ENCODE measurements at places on chromosomes 5 and 9.
A peak's percentile ranks its signal among the peaks of the same experiment; 100 is the strongest.

GRCh38 chr5:3606121-3606831 lies 10.6 kb downstream of the IRX1 start:
- no peak for DNase-seq

GRCh38 chr9:130473566-130473965 lies 28.8 kb downstream of the ASS1 start:
- DNase-seq = no peak

- DNase-seq = no peak
Observed at GRCh38 chr9:83267741-83268140, 204.8 kb upstream of the RASEF start.

DNA sequence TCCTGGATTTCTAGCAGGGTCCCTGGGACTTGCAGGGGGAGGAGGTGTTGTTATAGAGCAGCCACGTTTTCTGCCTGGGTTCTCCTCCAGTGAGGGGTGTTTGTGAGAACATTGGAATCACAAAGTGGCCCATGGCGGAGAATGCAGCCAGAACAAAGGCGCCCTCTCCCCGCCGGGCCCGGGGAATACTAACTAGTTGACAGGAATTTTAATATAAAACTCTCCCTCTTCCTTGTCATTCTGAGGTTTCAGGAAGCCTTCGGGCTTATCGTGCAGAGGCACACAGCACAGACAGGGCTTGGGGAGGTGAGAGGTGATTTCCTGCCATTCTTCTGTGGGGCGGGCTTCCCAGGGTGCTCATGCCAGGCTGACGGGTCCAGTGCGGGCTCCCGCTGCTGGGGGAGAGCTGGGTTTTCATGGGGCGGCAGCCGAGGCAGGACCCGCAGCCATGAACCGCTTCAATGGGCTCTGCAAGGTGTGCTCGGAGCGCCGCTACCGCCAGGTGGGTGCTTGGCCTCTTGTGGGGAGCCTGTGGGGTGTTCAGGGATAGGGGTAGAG lies 37.7 kb downstream of the RGS3 start:
- DNase-seq = no peak

- no peak for DNase-seq
Observed at GRCh38 chr5:5298068-5298633, 124.3 kb upstream of the ICE1 start.

- DNase-seq = peak; percentile 21
Observed at GRCh38 chr9:72149231-72149975, at the start of gene GDA. Gene GDA (plus strand): TSS chr9:72149440. CDS start chr9:72149560, 120 bp downstream.

GRCh38 chr5:115977096-115977495 lies 14.8 kb downstream of the LVRN start:
- no peak for DNase-seq

DNA sequence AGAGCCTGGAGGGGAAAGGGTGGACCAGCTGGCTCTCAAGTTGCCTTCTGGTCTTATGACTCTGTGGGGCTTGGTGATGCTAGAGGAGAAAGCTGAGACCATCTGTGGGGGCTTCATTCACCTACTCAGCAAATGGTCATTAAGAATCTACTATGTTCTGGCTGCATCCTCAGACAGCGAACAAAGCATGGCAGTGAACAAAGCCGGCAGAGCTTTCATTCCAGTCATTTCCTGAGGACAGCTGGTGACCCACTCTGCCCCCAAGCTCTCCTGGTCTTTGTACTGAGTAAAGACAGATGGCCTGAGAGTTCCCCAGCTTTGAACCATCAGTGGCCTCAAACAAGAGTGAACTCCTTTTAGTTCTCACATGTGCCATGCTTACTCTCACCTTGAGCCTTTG lies 48.0 kb downstream of the FGF1 start:
- DNase-seq = no peak

GRCh38 chr9:15146268-15146700 lies 160.7 kb downstream of the TTC39B start:
- no peak for DNase-seq

GRCh38 chr9:135993409-135993742 lies 32.2 kb upstream of the UBAC1 start:
- no peak for DNase-seq

GRCh38 chr9:112530751-112531205 lies 44.2 kb downstream of the KIAA1958 start:
- DNase-seq = no peak

- no peak for DNase-seq
Observed at GRCh38 chr5:20353499-20353898, 365.5 kb upstream of the CDH18 start.

DNA sequence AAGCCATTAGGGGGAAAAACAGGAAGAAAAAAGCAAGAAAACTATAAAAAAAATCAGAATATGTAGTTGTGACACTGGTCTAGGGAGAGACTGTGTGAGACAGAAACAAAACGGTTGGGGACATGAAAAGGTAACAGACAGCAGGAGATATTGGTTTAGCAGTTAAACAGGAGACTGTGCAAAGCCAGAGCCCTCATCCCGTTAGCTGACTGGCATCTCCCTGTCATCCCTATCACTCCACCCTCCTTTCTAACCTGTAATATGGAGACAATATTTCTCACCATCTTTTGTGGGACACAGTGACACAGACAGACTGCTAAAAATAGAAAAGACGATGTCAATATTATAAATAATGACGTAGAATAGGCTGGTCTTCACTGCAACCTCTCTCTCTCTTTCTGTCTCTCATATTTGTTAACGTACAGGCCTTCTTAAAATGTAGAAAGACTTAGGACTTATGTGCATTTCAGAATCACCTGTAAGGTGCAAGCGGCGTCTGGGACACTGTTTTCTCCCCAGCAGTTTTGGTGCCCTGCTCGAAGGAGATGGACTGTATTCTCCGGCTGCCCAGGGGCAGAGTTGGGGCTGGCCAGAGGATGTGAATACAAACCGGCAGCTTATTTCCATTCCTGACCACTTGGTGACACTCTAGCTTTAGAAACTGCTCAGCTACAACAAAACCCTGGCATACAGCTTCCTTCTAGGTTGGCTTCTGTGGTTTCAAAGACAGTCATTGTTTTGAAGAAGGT lies 190.6 kb downstream of the MAT2B start:
- DNase-seq = no peak

DNA sequence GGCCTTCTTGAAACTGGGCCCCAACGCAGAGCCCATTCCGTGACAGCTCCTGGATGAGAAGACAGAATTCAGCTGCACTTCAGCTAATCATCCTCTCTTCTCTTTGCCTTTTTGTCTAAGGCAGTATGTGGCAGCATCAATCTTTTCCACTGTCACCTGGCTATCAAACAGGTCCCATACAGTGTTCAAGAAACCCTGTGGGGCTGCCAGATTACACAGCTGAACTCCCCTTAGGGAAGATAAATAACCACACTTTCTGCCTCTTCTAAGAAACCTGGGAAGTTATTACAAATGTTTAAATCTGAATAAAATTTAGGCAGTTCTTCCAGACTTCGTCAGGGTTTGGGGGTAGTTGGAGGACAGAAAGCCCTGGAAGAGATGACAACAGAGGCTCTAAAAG lies 61.0 kb downstream of the SPEF2 start:
- no peak for DNase-seq

- DNase-seq = no peak
Observed at GRCh38 chr9:114900942-114901802, 29.2 kb downstream of the TNFSF8 start.

- no peak for DNase-seq
Observed at GRCh38 chr5:168813184-168813968, 234.2 kb upstream of the PANK3 start.

DNA sequence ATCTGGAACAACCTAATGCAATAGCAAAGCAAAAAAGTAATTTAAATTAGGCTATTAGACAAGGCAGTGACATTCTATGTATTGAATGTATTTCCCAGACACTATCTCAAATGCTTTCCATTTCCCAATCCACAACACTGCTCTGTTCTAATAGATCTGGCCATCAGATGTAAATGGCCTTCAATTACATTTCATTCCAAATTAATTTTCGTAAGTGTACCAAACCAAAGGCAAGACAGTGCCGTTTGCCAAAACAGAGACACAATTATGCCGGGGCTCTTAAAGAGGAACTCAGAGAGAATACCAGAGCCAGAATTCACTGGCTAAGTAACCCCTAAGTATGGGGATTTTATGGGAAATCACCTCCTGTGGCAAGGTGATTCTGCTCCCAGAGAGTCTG lies 63.1 kb downstream of the GNAQ start:
- DNase-seq = no peak

DNA sequence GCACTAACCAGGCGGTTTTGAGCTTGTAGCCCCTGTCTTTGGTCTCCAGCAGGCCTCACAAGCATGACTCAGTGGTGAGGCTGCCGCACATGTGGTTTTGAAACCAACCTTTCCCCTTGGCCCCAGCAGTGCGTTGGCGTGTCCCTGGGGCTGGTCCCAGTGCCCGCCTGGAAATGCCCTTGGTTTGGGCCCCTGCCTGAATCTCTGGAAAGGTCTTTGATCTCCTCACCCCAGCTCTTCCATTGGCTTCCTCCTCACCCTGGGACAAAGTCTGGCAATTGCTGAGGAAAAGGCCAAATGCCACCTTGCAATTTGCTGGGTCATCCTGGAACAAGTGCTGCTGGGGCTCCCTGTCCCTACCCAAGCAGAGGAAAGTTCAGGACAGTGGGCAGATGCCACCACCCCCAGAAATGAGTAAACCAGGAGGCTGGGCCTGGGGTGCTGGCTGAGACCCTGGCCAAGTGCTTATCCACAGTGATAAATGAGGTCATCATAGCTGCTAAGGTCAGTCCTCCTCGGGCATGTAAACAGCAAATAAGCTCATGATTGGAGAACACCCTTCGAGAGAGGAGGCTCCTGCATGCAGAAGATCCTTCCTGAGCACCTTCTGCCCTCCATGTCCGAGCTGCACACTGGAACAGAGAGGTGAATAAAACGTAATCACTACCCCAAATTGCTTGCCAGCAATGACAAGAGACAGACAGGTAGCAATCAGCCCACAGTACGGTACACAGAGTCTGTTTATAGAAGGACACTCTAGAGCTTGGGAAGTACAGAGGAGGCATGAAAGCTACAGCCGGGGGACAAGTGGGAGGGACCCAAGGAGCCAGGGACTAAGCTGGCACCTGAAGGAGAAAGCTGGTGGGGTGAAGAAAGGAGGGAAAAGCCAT lies 98.9 kb upstream of the CPEB4 start:
- DNase-seq = peak; percentile 33

GRCh38 chr9:117073539-117074341 lies 341.1 kb downstream of the ASTN2 start:
- DNase-seq = no peak

DNA sequence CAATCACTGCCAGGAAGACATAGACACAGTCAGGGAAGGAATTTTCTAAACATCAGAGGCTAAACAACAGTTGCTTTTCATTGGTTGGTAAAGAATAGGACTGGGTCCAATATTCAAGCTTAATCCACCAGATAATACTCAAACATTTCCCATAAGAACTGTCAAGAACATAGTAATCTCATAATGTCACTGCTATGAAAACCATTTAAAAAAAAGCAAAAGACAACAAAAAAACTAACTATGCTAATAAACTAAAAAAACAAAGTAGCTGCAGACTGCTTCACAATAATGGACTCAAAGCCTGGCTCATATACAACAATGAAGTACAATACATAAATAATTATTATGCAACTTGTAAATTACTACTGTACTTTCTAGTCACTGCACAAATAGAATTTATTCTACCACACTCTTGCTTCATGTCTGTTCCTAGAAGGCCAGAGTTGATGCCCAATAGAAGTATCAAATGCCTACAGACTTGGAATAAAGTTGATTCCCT lies 148.7 kb downstream of the MLLT3 start:
- DNase-seq = no peak

- no peak for DNase-seq
Observed at GRCh38 chr5:74127381-74128320, 501.7 kb downstream of the ARHGEF28 start.

DNA sequence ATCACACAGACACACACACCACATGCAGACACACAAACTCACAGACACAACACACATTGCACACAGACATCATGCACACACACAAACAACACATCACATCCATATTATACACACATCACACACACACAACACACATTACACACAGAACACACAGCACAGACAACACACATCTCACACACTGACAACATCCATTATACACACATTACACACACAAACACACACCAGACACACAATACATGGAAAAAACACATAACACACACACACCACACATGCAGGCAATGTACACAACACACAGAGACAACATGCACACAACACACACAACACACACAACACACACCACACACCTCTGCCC lies 4.8 kb upstream of the CCDC187 start:
- DNase-seq = no peak

- DNase-seq = no peak
Observed at GRCh38 chr9:119195521-119195920, 173.7 kb downstream of the BRINP1 start.

GRCh38 chr9:128304136-128304970 lies 17.9 kb downstream of the TRUB2 start:
- DNase-seq = no peak

DNA sequence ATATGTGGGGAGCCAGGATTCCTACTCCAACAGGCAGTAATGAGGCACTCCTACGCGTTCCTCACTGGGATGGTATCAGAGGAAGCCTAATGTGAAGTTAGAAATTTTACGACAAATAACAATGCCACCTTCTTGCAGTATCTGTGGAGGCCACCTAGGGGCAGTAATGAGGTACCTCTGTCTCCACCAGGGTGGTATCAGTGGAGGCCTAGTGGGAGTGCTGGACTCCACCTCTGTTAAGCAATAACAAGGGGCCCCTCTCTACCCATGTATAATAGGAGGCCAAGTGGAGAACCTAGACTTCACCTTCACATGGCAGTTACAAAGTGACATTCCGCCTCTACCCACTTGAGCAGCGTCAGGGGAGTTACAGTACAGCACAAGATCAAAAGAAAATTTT lies 147.9 kb downstream of the PLPPR1 start:
- DNase-seq = no peak

GRCh38 chr5:80959768-80960442 lies at the start of gene RASGRF2:
Gene RASGRF2 (plus strand): TSS chr5:80960363. CDS start chr5:80960739, 376 bp downstream.
- DNase-seq = peak; percentile 76

Measured in activated T-cell treated with anti-CD3 and anti-CD28 coated beads, Interleukin-2, amount 50 U/mL, for 48 hours (primary cell).